ENCODE measurements at places on chromosomes 6 and 20. TPM values are rescaled to one million over a fixed set of nuclear protein-coding genes. Genes with fewer than 3 reads are reported as not detected.

- no peak for DNase-seq
Measured at GRCh38 chr6:6841571-6841970, 253.1 kb downstream of the LY86 start.

Gene SLC44A4
- total RNA-seq = 0.32 TPM

GRCh38 chr6:20467437-20467836 lies 65.8 kb downstream of the E2F3 start:
- no peak for DNase-seq

- DNase-seq = peak; percentile 24
Measured at GRCh38 chr6:104325341-104326172, 534.2 kb downstream of the HACE1 start.

Gene CYP39A1
- total RNA-seq = 7.1 TPM

Gene JAG1
- 129 TPM for total RNA-seq

DNA sequence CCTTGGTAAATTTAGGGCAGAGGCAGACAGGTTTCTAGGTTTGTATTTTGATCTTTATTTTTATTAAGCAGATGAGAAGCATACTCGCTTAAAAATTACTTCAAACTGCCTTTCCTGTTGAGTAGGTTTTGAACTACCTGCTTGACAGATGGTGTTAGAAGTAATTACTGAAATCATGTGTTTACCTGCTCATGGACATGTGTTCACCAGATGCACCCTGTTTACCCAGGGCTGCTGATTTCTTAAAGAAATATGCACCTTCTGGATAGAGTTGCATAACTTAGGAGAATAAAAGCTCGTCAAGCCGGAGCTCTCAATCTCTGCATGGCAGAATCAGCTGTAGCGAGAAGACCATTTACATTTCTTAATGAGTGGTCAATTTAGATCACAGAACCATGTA lies 165.1 kb downstream of the CDKAL1 start:
- no peak for DNase-seq

DNA sequence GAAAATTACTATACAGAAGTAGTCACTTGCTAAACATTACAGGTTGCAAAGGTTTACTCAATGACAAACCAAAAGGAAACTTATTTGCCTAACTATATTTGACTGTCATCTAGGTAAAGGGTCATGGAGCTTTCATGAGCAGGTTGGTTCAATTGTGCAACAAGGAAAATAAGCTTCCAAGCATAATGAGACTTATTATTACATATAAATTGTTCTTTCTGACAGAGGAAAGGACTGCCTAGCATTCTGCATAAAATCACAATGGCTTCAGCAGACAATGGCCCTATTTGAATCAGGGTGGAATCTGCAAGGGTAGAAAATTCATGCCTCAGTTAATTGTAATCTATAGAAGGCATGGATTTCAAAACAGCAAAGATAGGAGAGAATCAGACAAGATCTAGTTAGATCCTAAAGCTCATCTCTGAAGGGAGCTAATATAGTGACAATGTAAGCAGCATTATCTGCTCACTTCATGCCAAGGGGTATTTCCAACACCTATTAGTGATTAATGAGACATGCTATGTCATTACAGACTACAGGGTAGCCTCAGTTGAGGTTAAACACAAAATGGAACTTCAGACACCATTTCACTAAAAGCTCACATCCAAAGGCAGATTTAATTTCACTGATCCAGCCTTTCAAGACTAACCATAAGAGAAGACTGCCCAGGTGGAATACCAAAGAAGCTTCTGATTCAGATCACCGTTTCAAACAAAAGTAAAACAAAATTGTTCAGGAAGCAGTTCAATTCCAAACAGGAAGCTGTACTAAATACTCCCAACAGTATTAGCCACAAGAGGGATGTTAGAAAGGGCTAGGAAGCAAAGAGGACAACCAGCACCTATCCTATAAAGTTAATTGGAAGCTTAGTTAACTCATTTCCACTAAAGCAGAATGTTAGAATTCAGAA lies 8.5 kb downstream of the STAU1 start:
- no peak for DNase-seq

Gene OXT
- total RNA-seq = not detected

DNA sequence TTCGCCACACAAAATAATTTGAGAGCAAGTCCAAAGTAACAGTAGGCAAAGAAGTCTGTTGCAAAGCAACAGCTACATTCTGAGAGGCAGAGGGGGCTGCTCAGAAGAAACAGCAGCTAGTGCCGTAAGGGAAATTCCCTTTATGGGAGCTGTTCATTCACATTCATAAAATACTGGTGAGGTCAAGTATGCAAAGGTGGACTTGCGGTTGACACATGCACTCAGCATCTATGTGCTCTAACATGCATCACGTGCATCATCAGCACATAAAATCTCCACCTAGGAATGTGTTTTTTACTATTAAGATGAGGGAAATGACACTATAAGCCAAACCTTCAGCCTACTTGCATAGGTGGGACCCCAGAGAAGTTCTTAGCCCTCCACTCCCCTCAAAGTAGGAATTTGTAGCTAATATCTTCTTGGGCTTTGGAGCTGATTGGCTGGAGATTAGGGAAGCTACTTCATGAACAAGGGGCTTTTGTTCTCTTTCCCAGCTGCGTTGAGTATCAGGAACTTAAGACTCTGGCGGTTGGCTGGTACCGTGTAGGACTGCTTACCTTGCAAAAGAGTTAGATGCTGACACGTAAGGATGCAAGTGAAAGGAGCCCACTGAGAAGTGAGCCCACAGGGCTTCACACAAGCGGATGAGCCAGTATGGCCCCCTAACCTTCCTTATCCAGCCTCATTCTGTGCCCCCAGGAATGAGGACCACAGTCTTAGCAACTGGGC lies 12.4 kb downstream of the CST3 start:
- peak; percentile 26 for DNase-seq

GRCh38 chr6:132482581-132482980 lies 30.3 kb downstream of the STX7 start:
- no peak for DNase-seq

GRCh38 chr6:53433261-53433950 lies 84.7 kb upstream of the ELOVL5 start:
- DNase-seq = no peak

DNA sequence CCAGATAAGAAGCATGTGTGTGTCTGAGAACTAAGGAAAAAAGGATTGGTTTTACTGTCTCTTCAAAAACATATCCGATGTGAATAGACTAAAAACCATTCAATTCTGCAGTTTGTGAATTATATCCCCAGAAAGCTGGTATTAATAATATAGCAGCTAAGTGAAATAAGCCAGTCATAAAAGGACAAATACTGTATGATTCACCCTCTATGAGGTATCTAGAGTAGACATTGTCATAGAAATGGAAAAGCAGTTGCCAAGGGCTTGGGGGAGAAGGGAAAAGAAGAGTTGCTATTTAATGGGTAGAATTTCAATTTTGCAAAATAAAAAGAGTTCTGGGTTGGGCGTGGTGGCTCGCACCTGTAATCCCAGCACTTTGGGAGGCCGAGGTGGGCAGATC lies 137.5 kb downstream of the ATXN1 start:
- DNase-seq = no peak

DNA sequence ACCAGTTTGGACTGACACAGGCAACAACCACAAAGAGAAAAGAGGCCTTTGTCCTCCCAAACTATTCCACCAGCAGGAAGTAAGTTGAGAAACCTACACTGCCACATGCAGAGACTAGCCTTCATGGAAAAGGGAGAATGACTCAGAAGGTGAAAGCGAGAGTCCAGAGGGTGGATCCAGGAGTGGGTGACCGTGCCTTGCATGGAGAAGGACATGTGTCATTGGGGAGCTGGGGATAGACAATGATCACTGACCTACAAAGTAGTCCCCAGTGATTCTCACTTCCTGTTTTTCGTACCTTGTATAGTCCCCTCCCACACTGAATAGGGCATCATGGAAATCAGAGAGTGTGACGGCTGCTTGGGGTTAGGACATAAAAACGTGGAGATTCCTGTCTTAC lies 91.9 kb downstream of the MYLK4 start:
- DNase-seq = no peak

Data from neural progenitor cell (in vitro differentiated cells).